Omental fat pad (tissue), 4 donors: ENCODE measurements at places on chromosomes 12 and 14.

GRCh38 chr14:93005135-93005813 lies 82.3 kb downstream of the CHGA start:
- no peak for DNase-seq

DNA sequence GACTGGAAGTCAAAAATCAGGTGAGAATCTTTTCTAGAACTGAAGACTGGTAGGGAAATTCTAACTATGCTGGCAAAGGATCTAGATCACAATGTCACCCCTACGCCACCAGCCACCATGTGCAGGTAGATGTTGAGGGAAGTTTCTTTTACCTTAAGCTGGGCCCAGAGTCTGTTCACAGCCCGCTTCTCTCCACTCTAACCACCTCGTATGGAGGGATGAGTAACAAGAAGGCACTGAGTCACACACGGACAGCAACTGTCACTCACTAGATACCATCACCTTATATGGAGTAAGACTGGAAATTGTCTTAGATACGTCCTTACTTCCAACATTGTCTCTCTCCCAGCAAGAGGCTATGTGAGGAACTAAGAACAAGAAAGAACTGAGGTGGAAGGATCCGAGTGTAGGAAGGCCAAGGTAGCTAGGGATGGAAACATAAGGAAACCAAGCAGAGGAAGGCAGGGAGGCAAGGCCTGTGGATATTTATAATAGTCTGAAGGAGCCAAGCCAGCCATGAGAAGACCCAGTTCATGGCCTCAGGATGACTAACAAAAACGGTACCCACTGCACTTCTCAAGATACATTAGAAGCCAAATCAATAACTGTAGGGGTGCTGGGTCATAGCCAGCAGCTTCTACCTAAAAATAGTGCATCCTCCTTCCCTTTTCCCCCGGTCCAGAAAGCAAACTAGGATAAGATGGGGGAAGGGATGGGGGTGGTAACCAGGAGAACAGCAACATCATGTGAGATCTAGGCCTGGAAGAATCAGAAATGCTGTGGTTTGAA lies 15.5 kb downstream of the REM2 start:
- DNase-seq = no peak

DNA sequence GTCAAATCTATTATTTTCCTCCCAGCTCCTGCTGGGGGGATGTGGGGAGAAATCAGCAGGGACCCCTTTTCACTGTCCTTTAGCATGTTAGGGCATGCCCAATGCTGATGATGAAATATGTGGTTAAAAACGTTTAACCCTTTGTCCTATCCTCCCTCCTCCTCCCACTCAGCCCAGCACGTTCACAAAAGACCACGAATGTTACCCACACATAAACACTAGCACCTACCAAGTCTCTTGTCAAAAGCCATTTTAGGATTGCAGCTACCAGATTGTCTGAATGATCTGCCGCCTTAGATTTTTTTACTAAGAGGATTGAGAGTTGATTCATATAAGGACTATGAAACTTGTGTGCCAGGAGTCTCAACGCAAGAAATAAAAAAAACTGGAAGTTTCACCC lies 70.4 kb downstream of the TBK1 start:
- no peak for DNase-seq

DNA sequence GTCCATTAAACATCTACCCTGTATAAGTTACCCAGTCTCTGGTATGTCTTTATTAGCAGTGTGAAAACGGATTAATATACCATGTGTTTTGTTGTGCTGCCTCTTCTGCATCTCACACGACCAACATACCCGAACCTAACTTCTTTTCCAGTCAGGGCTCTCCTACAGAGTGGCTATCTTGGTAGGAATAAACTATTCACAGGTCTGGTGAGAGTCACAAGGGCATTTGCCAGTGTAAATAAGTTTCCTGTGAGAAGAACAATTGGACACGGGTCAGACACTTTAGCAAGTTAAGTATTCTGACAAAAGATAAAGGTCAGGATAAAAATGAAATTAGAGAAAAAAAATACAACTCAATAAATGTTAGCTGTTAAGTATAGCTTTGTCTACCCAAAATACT lies 60.9 kb downstream of the MYF5 start:
- DNase-seq = no peak

- no peak for DNase-seq
These were observed 13.1 kb upstream of the DAAM1 start for GRCh38 chr14:59175404-59175803.

DNA sequence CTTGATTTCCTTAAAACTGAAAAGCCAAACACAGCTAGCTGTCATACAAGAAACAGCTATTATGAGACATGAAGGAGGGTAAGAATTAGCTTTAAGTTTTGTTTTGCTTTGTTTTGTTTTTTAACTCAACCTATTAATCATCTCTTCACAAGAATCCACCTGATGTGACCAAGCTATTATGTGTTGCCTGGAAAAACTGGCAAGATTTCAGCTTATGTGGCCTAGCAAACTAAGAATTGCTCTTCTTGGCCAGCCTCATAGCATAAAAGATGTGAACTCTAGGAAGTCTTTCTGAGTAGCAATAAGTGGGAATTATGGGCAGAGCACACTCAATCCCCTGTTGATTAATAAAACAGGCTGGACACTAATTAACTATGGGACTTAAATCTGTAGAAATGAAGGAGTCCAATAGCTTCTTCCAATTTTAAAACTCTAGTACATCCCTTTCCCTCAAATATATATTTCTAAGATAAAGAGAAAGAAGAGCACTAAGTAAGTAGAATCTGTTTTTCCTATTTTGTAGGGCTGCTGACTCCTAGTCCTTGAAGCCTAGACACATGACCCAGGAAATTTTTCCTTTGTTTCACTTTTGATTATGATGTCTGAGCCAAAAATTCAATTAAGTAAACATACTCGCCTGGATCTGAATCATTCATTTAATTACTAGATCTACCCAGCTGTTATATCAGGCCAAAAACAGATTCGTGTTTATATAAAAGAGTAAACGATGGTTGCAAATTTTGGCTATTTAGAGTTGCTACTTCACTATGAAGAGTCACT lies 75.7 kb downstream of the GTF2A1 start:
- DNase-seq = no peak

DNA sequence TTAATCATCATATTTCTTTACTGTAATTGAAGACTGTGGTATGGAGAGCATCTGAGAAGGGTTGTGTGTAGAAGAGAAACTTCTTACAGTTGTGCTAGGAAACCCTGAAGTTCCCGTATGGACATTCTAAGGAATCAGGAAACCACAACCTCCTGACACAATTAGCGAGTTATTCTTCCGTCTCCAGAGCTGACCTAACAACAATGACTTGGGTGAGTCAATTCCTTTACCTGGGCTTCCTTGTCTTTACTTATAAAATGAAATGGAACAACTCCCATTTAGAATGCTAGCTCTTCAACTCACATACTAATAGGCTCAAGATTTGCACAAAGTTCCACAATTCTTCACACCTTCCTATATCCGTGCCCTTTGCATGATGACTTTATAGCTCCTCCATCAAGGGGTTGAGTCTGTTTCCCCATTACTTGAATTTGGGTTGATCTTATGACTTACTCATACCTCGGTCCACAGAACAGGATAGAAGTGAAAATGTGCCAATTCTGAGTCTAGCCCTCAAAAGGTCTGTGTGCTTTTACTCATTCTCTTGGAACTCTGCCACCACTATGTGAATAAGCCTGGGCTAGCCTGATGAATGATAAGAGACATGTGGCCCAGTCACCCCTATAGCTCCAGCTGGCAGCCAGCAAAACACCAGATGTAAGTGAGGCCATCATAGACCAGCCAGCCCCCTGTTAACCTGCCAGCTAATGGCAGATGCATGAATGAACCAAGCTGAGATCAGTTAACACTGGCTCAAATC lies 459.4 kb downstream of the ETNK1 start:
- no peak for DNase-seq

GRCh38 chr12:20039562-20039961 lies 328.8 kb upstream of the PDE3A start:
- no peak for DNase-seq

GRCh38 chr14:30210630-30211029 lies 283.0 kb upstream of the PRKD1 start:
- DNase-seq = no peak

GRCh38 chr12:3233797-3234196 lies 156.6 kb downstream of the TSPAN9 start:
- DNase-seq = no peak

DNA sequence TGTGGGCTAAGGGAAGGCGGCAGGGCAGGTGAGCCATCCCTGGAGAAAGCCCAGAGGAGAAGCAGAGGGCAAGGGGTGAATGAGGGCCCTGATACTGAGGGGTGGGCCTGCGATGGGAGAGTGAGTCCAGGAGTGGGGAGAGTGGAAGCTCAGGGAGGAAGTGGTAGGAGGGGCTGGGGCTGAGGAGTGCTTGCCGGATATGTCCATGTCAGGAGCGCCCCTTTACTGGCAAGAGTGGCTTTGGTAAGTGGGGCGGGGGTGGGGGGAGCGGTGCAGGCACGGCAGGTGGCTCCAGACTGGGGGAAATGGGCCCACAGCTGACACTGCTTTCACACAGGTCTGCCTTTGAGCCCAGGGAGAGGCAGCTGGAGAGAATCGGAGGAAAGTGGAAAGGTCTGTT lies 86.4 kb upstream of the GPR68 start:
- DNase-seq = no peak
